SHP77 treated with DMSO at 0.1 percent for 48 hours (cell line): ENCODE measurements at places on chromosomes 7 and 10.

DNA sequence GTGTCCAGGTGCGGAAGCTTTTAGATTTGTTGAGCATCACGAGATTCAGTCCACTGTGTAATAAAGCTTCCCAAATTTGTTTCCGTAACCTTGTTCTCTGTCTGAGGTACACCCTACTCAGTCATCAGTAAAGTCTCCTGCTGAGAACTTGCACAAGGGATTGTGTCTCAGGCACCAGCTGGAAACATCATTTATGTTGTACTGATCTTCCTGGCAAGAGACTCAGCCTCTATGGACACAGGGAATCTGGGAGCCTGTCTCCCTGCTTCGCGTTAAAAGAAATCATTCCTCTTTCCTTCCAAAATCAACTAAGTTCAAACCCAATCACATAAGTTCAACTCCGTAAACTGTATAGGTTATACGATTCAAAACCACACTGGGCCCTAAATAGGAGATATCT is 336.8 kb downstream of the GPR37 start:
- no peak for DNase-seq

GRCh38 chr10:10589540-10590303 is 427.9 kb upstream of the CELF2 start:
- DNase-seq, result no peak

- no peak for DNase-seq
Measured at GRCh38 chr7:4138866-4139265, 543.2 kb upstream of the FOXK1 start.

- no peak for DNase-seq
Measured at GRCh38 chr7:135714534-135715009, 13.4 kb downstream of the SLC13A4 start.
